B cell (primary cell): ENCODE measurements at places on chromosomes 11 and 22.

DNA sequence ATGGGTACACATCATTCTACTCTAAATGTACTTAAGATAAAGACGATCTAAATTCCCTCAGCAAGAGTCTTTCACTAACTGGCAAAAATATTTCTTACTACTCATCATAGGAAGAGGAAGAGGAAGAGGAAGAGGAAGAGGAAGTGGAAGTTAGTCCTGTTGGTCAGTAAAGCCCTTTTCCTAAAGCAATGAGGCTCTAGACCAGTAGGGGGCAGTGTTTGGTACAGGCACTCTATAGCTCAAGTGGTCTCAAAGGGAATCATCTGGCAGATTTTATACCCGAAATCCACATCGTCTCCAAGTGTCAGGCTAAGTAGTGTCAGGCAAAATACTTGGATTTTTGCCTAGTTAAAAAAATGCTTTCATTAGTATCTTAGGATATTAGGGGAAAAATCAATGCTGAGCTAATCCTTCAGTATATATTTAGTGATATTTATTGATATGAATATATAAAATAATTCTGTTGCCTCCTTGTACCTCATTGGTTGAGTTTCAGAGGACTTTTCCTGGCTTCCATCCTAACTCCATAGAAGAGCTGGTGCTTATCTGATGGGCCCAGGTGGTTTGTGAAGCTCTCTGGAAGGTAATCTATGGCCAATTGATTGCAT lies 7.7 kb downstream of the BLID start:
- DNase-seq: no peak

GRCh38 chr11:65524014-65524740 lies 706 bp upstream of the SCYL1 start:
- no peak for DNase-seq

DNA sequence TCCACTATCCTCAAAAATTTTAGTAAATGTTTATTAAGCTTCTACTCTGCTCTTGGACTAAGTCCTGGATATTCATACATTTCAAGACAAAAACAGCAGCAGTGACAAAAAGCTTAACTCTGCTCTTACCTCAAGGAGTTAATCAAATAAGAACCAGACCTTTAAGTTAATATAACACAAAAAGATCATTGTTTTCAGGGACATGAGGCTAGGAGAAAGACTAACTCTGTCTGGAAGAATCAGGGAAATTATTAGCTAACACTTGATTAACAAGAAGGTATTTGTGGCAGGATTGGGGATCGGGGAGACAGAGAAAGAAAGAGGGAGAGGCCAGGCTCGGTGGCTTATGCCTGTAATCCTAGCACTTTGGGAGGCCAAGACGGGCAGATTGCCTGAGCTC lies 74.4 kb downstream of the PPP2R1B start:
- DNase-seq: no peak

- DNase-seq: peak; percentile 79
Observed at GRCh38 chr22:22558972-22559603, at the start of gene PRAME. Gene PRAME, minus strand, starts transcription at chr22:22559265. Its CDS starts 2,433 bp downstream, at chr22:22556832.

- DNase-seq: no peak
Observed at GRCh38 chr11:40732132-40732531, 727.3 kb downstream of the LRRC4C start.

DNA sequence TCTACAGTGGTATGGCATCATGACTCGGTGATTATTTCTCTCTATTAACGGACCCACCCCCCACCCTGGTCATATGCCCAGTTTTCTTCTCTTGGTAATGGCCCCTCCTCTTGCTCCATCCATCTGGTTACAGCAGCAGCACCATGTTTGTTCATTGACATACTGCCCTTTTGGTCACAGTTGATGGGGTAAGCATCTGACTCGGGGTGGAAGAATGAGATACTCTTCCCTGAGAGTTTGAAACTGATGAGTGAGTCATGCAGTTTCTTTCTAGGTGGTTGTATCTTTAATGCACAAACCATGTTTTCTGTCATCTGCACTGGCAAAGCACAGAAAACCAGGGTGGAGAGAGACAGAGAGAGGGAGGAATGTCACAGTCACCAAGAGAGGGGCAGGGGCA lies 126.0 kb downstream of the SYN3 start:
- DNase-seq: no peak

DNA sequence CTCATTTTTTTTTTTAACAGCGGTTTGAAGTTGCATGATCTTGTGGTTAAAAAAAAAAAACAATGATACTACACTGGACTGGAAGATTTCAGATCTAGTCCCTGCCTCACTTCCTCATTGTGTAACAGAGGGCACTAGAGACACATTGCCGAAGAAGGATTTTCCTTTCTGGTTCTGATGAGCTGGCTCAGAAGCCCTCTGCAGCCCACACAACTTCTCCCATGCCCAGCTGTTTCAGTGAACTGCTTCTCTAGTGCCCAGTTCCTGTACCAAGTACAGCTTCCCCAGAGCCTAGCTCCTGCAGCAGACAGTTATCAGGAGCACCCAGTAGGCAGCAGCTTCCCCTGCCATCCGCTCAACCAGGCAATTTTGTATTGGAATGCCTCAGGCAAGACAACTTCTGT lies 29.5 kb upstream of the ANO5 start:
- no peak for DNase-seq

DNA sequence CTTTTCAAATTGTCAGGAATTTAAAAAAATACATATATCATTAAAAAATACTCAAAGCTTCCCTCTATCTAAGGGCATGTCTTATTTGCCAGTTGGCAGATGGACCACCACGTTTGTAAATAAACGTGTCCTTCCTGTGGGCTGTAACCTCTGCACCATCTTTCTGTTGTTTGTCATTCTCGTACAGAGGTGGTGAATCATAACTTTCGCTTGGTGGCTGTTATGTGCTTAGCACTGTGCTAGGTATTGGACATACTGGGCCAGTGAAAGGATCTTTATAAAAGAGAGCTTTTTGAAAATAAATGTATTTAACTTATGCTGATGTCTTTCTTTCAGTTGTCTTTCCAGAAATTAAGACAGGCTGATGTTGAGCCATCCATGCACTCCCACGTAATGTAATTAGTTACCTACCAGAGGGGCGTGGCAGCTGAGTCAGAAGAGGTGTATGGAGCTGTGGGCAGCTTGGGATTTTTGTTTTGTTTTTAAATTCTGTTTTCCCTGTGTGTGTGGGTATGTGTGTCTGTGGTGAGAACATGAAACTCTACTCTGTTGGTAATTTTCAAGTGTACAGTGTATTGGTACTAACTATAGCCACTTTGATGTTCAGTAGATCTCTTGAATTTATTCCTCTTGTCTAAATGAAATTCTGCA lies 62.7 kb downstream of the TECTA start:
- DNase-seq: no peak

DNA sequence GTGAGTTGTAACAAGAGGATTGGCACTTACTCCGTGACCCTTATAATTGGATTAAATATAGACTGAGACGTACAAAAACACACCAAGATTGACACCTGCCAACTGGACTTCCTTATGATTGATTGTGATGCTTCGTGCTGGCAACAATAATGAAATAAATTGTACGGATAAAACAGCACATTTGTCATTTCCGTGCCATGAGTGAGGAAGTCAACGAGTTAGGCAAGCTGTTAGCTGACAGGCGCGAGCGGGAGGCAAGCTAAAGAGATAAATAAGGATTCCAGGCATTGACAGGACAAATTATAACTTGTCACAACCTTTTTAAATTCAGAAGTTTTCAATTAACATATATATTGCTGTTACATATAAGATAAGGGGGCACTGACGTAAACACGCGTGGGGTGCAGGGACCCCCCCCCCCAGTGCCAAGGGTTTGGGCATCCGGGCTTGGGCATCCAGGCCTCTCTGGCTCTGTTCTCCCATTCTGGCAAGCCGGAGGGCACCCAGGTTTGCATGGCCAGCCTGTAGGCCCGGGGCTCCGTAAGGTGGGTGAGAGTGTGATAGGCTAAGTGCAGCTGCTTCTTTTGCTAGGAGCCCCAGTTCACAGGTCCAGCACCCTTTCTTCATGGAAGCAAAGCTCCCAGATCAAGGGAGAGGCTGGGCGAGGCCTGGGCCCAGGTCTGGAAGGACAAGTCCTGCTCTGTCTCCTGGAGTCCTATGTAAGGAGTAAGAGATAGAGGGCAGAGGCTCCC lies 11.2 kb upstream of the PAX6 start:
- DNase-seq: peak; percentile 2
